A172 (cell line): ENCODE measurements at places on chromosomes 5 and 9. TPM values are rescaled to one million over a fixed set of nuclear protein-coding genes. Genes with fewer than 3 reads are reported as not detected.

The RASEF gene
- total RNA-seq = 3.0 and 4.0 TPM in 2 replicates

The GARIN3 gene
- total RNA-seq = not detected in 2 replicates

The TBC1D2 gene
- total RNA-seq = 87.2 and 93.4 TPM in 2 replicates

The RNF183 gene
- total RNA-seq = not detected in 2 replicates

The GABRP gene
- not detected in 2 replicates for total RNA-seq

The RGS3 gene
- total RNA-seq = 65.8 and 75.3 TPM in 2 replicates

The DCP2 gene
- 35.7 and 41.7 TPM in 2 replicates for total RNA-seq

The PCA3 gene
- total RNA-seq = not detected in 2 replicates

The NR2F1-AS1 gene
- 9.8 and 24.4 TPM in 2 replicates for total RNA-seq
